Type B pancreatic cell (in vitro differentiated cells): ENCODE measurements at places on chromosomes 13 and 19.

- H3K27me3 ChIP-seq, result peaks cover 42% of the 10 kb centered on the region
- H3K27ac ChIP-seq, result peak overlapping the region; percentile 87
- peak overlapping the region; percentile 88 for H3K4me3 ChIP-seq
- H3K36me3 ChIP-seq, result peaks cover 5% of the 10 kb centered on the region
Observed at GRCh38 chr19:55088543-55089341, 13.1 kb downstream of the EPS8L1 start.

- H3K27ac ChIP-seq, result no peak overlapping the region
- no peaks in the 10 kb centered on the region for H3K36me3 ChIP-seq
- H3K4me3 ChIP-seq, result peak overlapping the region; percentile 20
- no peaks in the 10 kb centered on the region for H3K4me1 ChIP-seq
- peaks cover 37% of the 10 kb centered on the region for H3K27me3 ChIP-seq
Observed at GRCh38 chr13:102392481-102393209, 9.2 kb downstream of the FGF14 start.

GRCh38 chr19:18118420-18119012, 20.9 kb downstream of the MAST3 start:
- no peak overlapping the region for H3K27ac ChIP-seq
- no peaks in the 10 kb centered on the region for H3K27me3 ChIP-seq
- H3K4me1 ChIP-seq, result peaks cover 22% of the 10 kb centered on the region

DNA sequence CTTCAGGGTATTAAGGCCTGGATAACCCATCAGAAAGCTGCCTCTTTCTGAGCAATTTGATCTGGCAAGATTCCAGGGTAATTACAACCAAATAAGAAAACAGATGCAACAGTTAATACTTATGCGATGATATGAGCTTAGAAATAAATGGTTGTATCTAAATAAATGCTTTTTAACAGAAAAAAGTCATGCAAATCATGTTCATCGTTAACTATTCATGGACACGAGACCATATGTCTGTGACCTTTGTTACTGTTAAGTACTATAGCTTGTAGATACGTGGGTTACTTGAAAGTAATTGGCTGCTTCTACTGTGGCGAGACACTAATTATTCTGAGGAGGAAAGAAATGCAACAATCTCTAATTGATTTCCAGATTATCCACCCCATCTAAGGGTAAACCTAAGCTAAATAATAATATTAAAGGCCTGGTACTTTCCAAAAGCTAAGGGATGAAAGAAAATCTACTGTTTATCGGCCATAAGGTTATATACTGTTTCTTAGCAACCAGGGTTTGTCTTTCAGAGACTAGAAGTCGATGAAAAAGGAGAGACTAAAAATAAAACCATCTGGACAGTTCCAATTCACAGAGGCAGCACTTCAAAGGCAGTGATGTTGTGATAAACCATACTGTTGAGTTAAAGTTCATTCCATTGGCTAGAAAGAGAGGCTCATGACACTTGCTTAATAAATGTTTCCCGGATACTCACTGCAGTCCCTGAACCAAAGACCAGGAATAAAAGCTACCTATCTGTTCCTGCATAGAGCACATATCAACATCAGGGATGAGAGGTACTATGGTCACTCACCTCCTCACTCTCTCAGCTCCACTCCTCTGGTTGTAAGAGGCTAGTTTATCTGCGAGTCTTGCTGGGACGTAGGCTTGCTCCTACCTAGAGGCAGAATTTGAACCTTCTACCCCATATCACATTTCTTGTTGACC, 1.5 kb downstream of the EPSTI1 start:
- DNase-seq, result no peak
- peaks cover 25% of the 10 kb centered on the region for H3K4me1 ChIP-seq

DNA sequence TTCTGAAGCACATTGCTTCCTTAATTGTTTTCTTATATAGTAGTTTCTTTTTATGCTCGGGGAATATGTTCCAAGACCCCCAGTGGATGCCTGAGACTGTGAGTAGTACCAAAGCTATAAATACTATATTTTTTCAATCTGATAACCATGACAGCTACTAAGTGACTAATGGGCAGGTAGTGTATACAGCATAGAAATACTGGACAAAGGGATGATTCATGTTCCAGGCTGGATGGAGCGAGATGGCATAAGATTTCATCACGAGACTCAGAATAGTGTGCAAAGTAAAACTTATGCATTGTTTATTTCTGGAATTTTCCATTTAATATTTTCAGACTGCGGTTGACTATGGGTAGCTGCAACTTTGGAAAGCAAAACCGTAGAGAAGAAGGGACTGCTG, 47.9 kb upstream of the OLFM4 start:
- DNase-seq, result no peak
- no peak overlapping the region for H3K27ac ChIP-seq
- peaks cover 8% of the 10 kb centered on the region for H3K4me1 ChIP-seq
- no peak overlapping the region for H3K4me3 ChIP-seq

DNA sequence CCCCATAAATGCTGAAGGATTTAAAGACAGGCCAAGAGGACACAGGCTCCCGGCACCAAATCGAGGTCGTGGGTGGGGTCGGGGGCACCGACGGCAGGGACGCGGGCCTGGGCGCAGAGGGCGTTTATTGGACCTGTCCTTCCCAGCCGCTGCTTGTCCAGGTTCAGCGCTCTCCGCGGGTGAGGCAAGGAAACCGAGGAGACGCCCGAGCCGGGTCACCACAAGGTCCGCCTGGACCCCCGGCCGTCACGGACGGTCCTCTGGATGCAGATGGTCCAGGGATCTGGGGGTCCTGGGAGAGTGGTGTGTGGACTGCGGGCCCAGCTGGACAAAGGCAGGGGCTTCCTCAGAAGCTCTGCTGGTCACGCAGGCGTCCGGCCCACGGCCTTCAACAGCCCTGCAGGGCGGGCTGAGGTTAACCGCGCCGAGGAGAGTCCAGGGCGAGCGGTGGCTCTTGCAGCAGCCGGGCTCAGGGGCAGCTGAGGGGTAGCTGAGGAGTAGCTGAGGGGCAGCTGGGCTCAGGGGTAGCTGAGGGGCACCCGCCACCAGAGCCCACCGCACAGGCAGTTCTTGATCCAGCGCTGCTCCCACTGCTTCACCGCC, 8.5 kb downstream of the CFD start:
- peak overlapping the region; percentile 70 for H3K27ac ChIP-seq
- no peak for DNase-seq
- no peak overlapping the region for H3K4me3 ChIP-seq
- peaks cover 12% of the 10 kb centered on the region for H3K36me3 ChIP-seq

- no peak overlapping the region for H3K27ac ChIP-seq
- peaks cover 21% of the 10 kb centered on the region for H3K27me3 ChIP-seq
- H3K36me3 ChIP-seq, result no peaks in the 10 kb centered on the region
Observed at GRCh38 chr19:38429055-38429810, 3.2 kb upstream of the RASGRP4 start.

GRCh38 chr19:4816202-4816949, 15.1 kb downstream of the TICAM1 start:
- H3K4me3 ChIP-seq, result no peak overlapping the region
- no peaks in the 10 kb centered on the region for H3K27me3 ChIP-seq
- H3K36me3 ChIP-seq, result peaks cover 8% of the 10 kb centered on the region

DNA sequence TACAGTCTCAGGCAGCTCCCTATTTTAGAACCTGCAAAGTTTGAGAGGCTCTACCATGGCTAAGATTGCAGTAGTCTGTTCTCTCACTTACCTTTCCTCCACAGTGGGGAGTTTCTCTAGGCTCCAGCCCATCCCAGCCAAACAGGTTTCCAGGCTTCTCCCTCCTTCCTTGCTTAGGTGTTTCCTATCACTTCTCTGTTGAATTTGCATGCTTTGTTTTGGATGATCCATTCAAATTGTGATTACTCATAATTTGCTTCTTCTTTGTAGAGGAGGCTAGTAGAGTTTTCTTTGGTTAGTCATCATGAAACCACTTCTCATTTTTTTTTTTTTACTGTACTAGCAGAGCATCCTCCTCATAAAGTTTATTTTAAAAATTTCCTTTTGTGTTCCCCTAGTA, 1242.2 kb upstream of the MIR17HG start:
- peaks cover 11% of the 10 kb centered on the region for H3K4me1 ChIP-seq
- H3K36me3 ChIP-seq, result no peaks in the 10 kb centered on the region
- H3K27ac ChIP-seq, result peak overlapping the region; percentile 91

DNA sequence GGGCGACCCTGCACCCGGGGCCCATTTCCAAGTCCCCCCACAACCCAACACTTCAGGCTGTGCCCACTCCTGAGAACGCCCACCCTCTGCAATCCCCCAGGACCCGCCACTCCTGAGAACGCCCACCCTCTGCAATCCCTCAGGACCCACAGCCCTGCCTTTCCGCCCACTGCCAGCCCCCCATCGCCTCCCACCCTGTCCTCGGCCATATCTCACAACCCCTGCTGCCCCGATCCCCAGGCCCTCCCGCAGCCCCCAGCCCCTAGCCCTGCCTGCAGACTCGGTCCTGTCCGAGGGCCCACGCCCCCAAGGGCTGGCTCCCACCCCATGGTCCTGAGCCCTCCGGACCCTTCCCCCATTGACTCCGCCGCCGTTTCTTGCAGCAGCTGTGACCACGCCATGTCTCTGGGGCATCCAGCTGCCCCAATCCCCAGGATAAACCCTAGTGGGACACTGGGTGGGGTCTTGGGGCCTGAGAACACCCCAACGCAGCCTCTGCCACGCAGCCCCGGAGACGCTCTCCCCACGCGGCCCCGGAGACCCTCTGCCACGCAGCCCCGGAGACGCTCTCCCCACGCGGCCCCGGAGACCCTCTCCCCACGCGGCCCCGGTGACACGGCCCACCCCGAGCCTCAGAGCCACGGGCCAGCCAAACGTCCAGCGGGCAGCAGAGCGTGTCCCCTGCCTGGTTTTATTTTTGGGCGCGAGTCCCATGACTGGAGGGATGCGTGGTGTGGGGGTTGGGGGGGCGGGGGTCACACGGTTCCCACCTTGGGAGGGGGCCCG, 17.0 kb downstream of the SBNO2 start:
- H3K27me3 ChIP-seq, result no peaks in the 10 kb centered on the region
- no peak for DNase-seq
- no peak overlapping the region for H3K27ac ChIP-seq
- H3K4me1 ChIP-seq, result peaks cover 4% of the 10 kb centered on the region
- H3K36me3 ChIP-seq, result no peaks in the 10 kb centered on the region
- no peak overlapping the region for H3K4me3 ChIP-seq

- H3K27ac ChIP-seq, result no peak overlapping the region
- peak; percentile 87 for DNase-seq
- H3K27me3 ChIP-seq, result peaks cover 52% of the 10 kb centered on the region
- no peaks in the 10 kb centered on the region for H3K36me3 ChIP-seq
- no peaks in the 10 kb centered on the region for H3K4me1 ChIP-seq
- peak overlapping the region; percentile 71 for H3K4me3 ChIP-seq
Observed at GRCh38 chr19:10269333-10270179, 1.4 kb upstream of the ICAM1 start.

DNA sequence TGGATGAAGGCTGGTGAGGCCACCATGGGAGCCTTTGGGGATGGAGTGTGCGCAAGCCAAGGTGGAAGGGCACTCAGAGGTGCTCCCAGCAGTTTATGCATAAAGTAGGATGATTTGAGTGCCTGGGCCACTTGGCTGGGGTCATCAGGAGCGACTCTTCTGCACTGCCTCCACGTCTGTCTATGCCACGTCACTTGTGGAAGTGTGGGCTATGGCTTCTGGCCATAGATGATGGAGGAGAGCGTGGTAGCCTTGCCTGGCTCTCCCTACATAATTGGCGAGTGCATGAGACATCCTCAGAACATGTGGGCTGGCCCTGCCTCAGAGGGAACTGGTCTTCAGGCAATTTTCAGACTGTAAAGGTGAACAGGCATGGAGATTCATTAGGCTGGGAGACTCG, 182.9 kb downstream of the TEX29 start:
- peaks cover 36% of the 10 kb centered on the region for H3K27me3 ChIP-seq
- DNase-seq, result peak; percentile 51
- no peaks in the 10 kb centered on the region for H3K36me3 ChIP-seq
- no peaks in the 10 kb centered on the region for H3K4me1 ChIP-seq
- no peak overlapping the region for H3K4me3 ChIP-seq

- no peak overlapping the region for H3K27ac ChIP-seq
- peaks cover 28% of the 10 kb centered on the region for H3K4me1 ChIP-seq
- peaks cover 48% of the 10 kb centered on the region for H3K27me3 ChIP-seq
Observed at GRCh38 chr13:30916991-30917390, 10.9 kb downstream of the MEDAG start.

- DNase-seq, result no peak
- no peaks in the 10 kb centered on the region for H3K4me1 ChIP-seq
- no peaks in the 10 kb centered on the region for H3K27me3 ChIP-seq
- H3K4me3 ChIP-seq, result no peak overlapping the region
- no peaks in the 10 kb centered on the region for H3K36me3 ChIP-seq
- no peak overlapping the region for H3K27ac ChIP-seq
Observed at GRCh38 chr13:50268500-50268899, 253.3 kb downstream of the KCNRG start.

DNA sequence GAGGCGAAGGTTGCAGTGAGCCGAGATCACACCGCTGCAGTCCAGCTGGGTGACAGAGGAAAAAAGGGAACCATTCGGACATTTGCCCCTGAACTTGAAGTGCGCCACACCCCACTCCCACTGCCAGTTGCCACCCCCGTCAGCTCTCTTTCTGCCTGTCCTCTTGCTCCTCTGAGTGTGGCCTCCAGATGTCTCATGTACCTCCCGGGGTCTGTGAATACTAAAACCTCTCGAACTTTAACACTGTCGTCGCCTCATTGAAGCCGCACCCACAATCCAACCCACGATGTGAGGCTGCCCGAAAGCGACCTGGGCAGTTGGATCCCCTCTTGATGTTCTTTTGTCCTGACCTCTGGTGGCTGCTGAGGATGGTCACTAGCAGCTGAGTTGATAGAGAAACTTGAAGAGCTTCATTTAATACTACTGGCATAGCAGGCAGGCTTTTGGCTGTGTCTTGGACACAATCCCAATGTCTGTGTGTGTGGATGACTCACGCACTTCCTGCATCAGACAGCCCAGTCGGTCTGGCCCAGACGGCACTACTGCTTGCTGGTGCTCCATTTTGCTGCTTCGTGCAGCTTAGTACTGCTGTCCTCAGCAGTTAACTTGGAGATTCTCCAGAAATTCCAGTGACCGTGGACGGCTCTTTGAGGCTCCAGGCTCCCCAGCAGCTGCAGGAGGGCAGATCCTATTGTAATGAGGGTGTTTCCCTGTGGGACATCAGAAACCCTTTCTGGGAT, 4.2 kb downstream of the FPR3 start:
- no peaks in the 10 kb centered on the region for H3K27me3 ChIP-seq
- H3K36me3 ChIP-seq, result no peaks in the 10 kb centered on the region
- H3K4me1 ChIP-seq, result no peaks in the 10 kb centered on the region
- H3K4me3 ChIP-seq, result no peak overlapping the region
- no peak overlapping the region for H3K27ac ChIP-seq
- no peak for DNase-seq
